ENCODE measurements at places on chromosomes 3 and 15.

DNA sequence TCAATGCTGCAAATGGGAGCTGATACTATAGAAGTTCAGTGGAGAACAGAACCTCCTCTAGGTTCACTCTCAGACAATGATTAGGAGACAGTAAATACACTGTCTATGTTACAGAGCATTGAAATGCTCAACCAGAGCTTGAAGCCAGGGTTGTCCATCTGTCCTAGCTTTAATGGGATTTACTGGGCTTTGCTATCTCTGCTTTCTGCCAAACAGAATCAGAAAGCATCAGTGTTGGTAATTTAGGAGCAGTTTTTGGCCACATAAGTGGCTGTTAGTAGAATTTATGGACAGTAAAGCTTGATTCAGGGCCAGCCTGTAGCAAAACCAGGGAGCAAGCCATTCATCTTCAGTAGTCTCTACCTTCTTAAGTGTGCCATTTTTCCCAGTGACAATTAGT, 396.3 kb downstream of the LSAMP start:
- DNase-seq = no peak

- no peak for DNase-seq
Observed at GRCh38 chr3:22632536-22632935, 570.6 kb upstream of the UBE2E2 start.

GRCh38 chr15:80654299-80654698, 40.8 kb upstream of the ABHD17C start:
- DNase-seq = no peak

GRCh38 chr3:114332342-114333179, 38.7 kb downstream of the TIGIT start:
- no peak for DNase-seq

GRCh38 chr15:48025118-48025517, 95.7 kb upstream of the SLC24A5 start:
- no peak for DNase-seq

DNA sequence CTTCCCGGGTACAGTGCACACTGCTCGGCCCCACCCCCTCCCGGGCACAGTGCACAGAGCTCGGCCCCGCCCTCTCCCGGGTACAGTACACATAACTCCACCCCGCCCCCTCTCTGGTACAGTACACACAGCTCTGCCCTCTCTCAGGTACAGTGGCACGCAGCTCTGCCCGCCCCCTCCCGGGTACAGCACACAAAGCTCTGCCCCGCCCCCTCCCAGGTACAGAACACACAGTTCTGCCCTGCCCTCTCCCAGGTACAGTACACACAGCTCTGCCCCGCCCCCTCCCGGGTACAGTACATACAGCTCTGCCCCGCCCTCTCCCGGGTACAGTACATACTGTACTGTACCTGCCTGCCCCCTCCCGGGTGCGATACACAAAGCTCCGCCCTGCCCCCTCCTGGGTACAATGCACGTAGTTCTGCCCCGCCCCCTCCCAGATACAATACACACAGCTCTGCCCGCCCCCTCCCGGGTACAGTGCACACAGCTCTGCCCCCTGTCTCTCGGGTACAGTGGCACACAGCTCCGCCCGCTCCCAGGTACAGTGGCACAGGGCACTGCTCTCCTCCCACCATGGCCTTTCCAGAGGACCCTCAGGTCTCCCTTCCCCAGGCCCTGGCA, 16.4 kb upstream of the PRR20G start:
- DNase-seq = no peak

GRCh38 chr3:37988931-37989525, 1.6 kb upstream of the VILL start:
- DNase-seq = no peak

GRCh38 chr3:99708207-99708745, 69.9 kb downstream of the COL8A1 start:
- DNase-seq = no peak

DNA sequence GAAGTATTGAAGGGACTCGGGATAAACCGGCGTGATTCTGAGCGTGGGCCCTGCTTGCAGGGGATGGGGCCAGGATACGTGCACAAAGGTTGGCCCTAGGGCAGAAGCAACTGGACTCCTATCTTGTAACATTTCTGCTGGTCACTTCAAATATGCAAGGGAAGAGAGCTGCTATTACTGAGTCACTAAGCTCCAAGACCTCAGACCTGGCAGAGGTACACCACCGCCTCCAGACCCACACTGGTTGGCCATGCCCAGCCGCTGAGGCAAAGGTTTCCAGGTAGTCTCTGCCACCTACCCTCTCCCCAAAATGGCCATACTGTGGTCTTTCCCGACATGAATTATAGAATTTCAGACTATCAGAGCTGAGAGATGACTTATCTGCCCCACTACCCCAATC, 13.4 kb upstream of the STRA6 start:
- no peak for DNase-seq
